ENCODE measurements at places on chromosomes 6 and 20.

DNA sequence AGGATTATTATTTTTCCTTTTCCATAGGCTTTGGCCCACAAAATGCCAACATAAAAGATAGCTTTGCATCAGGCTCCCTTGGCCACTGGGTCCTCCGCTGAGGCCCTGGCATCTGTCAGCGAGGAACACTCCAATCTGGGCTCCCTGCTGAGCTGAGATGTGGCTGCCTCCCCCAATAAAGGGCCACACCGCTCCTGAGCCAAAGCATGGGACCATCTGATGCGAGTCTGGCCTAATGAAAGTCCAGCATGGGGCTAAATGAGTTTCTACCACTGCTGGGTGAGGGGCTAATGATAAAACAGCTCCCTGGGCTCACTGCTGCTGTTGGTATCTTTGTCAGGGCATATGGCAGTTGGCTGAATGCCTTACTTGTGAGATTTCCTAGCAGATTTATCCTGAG, 817.5 kb upstream of the SLC35B3 start:
- no peak for DNase-seq

DNA sequence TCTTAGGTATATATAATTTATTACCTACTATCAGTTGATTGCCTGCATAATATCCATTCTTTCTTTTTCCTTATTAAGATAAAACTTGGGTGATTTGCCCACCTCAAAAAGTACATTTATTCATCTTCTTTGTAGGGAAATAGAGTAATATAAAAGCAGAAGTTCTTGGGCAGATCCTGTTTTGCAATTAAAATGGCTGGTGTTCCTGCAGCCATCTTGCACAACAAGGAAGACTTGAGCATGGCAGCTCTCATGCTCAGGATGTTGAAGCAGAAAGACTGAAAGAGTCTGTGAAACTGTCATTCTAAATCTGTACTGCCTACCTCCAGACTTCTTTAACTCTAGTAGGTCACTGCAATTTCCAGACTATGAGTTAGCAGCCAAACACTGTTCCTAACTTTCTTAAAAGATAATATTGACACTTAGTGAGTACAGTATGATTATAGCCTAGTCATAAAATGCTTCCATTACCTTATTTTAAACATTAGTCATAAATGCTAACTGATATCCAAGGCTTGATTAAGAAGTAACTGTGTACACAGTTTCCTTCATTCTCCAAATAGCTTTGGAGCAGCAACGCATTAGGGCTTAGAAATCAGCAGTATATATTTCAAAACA, 24.6 kb upstream of the HTR1B start:
- no peak for DNase-seq

- no peak for DNase-seq
Measured at GRCh38 chr20:10947726-10948125, 273.9 kb upstream of the JAG1 start.

- no peak for DNase-seq
Measured at GRCh38 chr6:161257793-161258457, 15.9 kb downstream of the AGPAT4 start.

- peak; percentile 56 for DNase-seq
Measured at GRCh38 chr20:63934271-63935068, 21.7 kb downstream of the UCKL1 start.

GRCh38 chr6:133724726-133725125, 164.2 kb upstream of the TCF21 start:
- DNase-seq = no peak

- no peak for DNase-seq
Measured at GRCh38 chr6:140459209-140459608, 1084.8 kb upstream of the CITED2 start.
